ENCODE measurements at places on chromosomes 11 and 22.

GRCh38 chr11:73235236-73235786 is 17.2 kb downstream of the P2RY2 start:
- H3K4me3 ChIP-seq: no peak overlapping the region
- peaks cover 48% of the 10 kb centered on the region for H3K4me1 ChIP-seq
- DNase-seq: no peak
- peaks cover 7% of the 10 kb centered on the region for H3K36me3 ChIP-seq
- H3K27me3 ChIP-seq: no peaks in the 10 kb centered on the region
- H3K27ac ChIP-seq: no peak overlapping the region

- H3K4me1 ChIP-seq: peaks cover 14% of the 10 kb centered on the region
- no peak overlapping the region for H3K27ac ChIP-seq
- no peak for DNase-seq
- no peak overlapping the region for H3K4me3 ChIP-seq
These were observed 3.0 kb downstream of the JAM3 start for GRCh38 chr11:134071766-134072402.

- no peak overlapping the region for H3K27ac ChIP-seq
- no peak overlapping the region for H3K4me3 ChIP-seq
- no peaks in the 10 kb centered on the region for H3K27me3 ChIP-seq
- no peaks in the 10 kb centered on the region for H3K4me1 ChIP-seq
- DNase-seq: no peak
These were observed 269.3 kb downstream of the BUD13 start for GRCh38 chr11:116503216-116504160.

GRCh38 chr11:106644824-106645223 is 373.5 kb downstream of the GUCY1A2 start:
- no peak overlapping the region for H3K27ac ChIP-seq
- H3K4me3 ChIP-seq: no peak overlapping the region
- no peaks in the 10 kb centered on the region for H3K36me3 ChIP-seq

- no peak overlapping the region for H3K27ac ChIP-seq
- no peaks in the 10 kb centered on the region for H3K4me1 ChIP-seq
- H3K36me3 ChIP-seq: no peaks in the 10 kb centered on the region
- no peaks in the 10 kb centered on the region for H3K27me3 ChIP-seq
- H3K4me3 ChIP-seq: no peak overlapping the region
These were observed 126.7 kb upstream of the B3GAT1 start for GRCh38 chr11:134538742-134539141.

DNA sequence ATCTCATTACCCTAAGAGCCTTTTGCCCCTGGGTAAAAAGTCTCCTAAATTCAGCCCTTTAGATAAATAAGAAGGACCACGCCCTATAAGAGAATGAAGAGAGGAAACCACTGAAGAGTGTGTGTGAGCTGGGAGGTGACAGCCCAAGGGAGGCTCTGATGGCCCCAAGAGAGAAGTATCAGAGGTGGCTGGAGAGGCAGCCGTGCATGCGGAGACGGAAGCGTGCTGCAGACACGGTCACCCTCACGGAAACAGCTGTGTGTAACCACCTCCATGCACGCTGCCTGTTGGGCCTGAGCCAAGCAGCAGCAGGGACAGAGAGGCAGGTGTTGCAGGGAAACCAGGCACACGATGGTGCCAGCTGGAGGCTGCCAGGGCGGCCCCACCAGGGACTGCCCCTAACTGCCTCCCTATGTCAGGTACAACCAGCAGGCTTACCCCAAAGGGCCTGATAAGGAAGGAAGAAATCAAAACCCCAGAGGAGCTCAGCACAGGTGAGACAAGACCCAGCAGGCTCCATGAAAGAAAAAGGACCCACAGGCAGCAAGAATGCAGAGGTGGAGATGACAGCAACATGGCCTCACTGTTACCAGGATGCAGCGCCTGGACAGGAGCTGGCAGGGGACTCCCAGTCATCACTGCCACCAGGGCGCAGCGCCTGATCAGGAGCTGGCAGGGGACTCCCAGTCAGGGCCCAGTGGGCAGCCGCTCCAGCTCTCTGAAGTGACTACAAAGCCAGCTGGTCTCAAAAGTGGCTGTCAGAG is 7.8 kb downstream of the LARGE2 start:
- peaks cover 32% of the 10 kb centered on the region for H3K36me3 ChIP-seq
- no peak for DNase-seq
- no peaks in the 10 kb centered on the region for H3K4me1 ChIP-seq

DNA sequence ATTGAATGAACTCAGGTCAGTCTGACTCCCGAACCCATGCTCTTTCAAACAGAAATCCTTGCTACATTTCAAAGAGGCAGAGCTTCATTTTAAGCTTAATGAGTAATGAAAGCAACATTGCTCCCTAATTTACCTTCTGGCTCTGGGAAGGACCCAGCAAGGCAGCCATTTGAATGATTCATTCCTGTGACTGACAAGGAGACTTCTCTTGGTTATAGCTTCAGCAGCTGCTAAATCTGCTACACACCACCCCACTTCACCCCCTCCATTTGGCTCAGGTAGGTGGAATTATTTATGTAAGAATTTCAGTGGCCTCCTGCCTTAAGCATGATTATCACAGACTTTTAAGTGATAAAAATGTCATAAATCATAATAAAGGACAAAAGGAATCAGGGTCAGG is 117.7 kb downstream of the KCNC1 start:
- H3K27me3 ChIP-seq: no peaks in the 10 kb centered on the region
- no peak overlapping the region for H3K4me3 ChIP-seq
- no peak overlapping the region for H3K27ac ChIP-seq
- H3K4me1 ChIP-seq: no peaks in the 10 kb centered on the region
- DNase-seq: no peak
- no peaks in the 10 kb centered on the region for H3K36me3 ChIP-seq

DNA sequence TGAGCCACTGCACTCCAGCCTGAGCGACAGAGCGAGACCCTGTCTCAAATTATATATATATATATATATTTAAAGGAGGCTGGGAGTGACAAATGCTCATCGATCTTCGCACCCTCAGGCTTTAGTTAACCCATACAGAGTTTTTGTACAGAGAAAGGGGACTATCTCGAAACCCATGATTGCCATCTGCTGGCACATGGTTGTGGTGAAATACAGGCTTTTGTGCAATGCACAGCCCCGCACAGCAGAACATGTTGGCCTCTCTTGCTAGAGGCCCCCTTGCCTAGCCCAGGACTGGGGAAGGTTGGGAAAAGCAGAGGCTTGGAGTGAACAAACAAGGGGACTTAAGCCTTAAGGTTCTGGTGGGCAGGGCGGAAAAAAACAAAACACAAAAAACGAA is 3.6 kb downstream of the MYBPC3 start:
- DNase-seq: no peak
- H3K4me1 ChIP-seq: no peaks in the 10 kb centered on the region
- peak overlapping the region; percentile 98 for H3K27ac ChIP-seq
- H3K36me3 ChIP-seq: peaks cover 75% of the 10 kb centered on the region

- no peaks in the 10 kb centered on the region for H3K4me1 ChIP-seq
- no peaks in the 10 kb centered on the region for H3K27me3 ChIP-seq
- no peak for DNase-seq
- no peak overlapping the region for H3K27ac ChIP-seq
These were observed 6.6 kb upstream of the GAS2 start for GRCh38 chr11:22659783-22660182.

- H3K36me3 ChIP-seq: peaks cover 35% of the 10 kb centered on the region
- DNase-seq: no peak
These were observed 15.4 kb downstream of the MORC2 start for GRCh38 chr22:30953206-30953605.
